EL (cell line): ENCODE measurements at places on chromosomes 7 and 10.
A peak's percentile ranks its signal among the peaks of the same experiment; 100 is the strongest.

- DNase-seq = no peak
Observed at GRCh38 chr7:26409661-26410547, 118.2 kb downstream of the SNX10 start.

DNA sequence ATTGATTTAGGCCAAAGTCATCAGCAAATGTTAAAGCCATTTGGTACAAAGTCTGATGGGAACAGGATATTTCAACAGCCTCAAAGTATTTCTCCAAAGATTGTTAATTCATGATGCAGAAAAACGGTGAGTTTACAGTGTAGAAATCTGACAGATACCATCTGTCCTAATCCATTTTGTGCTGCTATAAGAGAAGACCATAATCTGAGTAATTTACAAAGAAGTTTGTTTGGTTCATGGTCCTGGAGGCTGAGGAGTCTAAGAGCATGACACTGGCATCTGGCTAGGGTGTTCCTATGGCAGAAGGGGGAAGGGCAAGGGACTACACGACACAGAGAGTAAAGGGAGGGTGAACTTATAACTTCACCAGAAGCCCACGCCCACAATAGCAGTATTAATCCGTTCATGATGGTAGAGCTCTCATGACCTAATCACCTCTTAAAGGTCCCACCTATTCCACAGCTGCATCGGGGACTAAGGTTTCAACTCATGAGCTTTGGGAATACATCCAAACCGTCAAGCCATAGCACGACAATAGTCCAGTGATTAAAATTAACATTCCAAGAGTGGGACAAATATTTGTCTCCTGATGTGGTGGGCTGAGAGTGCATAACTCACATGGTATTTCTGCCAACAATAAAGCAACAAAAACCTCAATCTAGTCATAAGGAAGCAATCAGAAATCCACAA, 298.6 kb upstream of the AKR1E2 start:
- DNase-seq = peak; percentile 79

DNA sequence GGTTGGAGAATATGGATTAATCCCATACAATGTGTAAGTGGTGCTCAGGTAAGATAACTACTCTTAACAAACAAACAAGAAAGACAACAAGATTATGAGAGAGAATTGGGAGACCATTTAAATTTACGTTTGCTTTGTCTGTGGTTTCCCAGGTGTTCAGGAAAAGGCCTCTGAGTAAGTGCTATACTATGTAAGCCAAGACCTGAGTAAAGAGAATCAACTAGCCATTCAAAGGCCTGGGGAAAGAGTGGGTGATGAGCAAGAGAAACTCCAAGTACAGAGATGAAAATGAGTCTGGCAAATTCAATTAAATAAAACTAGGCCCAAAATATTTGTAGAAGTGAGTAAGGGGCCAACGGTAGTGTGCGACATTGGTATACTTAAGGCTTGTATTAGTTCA, 9.9 kb downstream of the CSTF2T start:
- no peak for DNase-seq

GRCh38 chr10:75042292-75042974, 69.0 kb upstream of the SAMD8 start:
- DNase-seq = peak; percentile 11

DNA sequence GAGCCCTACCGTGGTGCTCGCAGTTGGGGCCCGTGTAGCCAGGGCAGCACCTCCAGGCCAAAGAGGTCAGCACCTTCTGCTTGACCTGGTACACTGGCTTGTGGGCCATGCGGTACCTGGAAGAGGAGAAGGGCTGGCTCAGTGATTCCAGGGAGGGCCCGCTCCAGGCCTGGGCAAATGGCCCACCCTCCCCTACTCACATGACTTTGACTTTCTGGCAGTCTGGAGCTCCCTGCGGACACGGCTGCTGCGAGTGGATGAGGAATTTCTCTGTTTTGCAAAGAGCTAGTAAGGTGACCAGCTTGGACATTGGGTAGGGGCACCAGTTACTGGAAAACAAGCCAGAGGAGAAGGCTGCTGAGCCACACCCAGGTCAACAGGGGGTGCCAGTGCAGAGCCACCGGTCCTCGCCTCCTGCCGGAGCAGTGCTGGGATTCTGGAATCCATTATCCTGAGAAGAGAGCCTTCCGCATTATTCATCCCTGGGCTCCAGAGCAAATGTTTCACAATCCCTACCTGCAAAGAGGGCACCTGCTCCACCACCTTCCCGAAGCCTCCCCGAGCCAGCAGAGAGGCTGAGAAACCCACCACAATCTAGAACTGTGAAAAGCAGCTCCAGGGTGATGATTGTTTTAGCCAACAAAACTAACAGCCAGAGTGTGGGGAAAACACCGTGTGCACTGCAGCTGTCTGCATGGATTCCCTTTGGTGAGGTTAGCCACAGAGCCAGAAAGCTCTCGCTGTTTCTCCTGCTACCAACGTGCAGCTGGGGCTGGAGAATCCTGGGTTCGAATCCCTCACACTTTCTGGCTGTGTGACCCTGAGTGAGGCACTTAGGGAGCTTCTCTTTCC, 11.8 kb downstream of the MMRN2 start:
- no peak for DNase-seq

DNA sequence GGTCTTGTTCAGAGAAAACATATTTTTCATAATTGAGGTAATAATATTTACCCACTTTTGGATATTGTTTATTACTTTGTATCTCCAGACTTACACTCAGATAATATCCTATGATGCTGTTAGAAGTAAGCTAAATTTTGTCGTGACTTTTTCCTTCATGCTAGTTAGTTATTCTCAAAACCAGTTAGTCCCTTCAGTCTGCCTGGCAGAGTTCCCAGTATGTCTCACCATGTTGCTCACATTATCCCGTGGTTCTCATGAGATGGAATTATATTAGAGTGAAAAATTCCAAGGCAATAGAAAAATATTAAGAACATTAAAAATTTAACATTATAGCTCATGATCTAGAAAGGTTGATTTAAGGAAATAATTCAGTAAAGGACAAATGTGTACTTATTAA, 81.5 kb upstream of the SMIM30 start:
- DNase-seq = peak; percentile 66

DNA sequence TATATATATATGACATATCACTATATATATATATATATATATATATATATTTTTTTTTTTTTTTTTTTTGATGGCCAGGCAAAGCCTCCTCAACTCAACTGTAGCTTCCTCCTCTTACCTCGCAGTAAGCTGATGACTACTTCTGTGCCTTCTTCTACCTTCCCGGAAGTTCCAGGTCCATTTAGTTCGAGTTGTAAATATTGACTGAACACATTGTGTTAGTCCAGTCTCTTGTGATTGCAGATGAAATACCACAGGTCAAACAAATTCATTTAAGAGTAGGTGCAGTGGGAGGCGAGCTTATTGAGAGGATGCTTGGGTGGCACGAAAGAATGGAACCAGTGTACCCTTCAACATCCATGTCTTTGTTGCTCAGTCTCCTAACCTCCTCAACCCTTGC, 144.6 kb downstream of the ST7 start:
- no peak for DNase-seq

GRCh38 chr7:151825721-151826120, 51.2 kb downstream of the PRKAG2 start:
- no peak for DNase-seq

- DNase-seq = no peak
Observed at GRCh38 chr10:113983552-113983951, 60.1 kb upstream of the ADRB1 start.

DNA sequence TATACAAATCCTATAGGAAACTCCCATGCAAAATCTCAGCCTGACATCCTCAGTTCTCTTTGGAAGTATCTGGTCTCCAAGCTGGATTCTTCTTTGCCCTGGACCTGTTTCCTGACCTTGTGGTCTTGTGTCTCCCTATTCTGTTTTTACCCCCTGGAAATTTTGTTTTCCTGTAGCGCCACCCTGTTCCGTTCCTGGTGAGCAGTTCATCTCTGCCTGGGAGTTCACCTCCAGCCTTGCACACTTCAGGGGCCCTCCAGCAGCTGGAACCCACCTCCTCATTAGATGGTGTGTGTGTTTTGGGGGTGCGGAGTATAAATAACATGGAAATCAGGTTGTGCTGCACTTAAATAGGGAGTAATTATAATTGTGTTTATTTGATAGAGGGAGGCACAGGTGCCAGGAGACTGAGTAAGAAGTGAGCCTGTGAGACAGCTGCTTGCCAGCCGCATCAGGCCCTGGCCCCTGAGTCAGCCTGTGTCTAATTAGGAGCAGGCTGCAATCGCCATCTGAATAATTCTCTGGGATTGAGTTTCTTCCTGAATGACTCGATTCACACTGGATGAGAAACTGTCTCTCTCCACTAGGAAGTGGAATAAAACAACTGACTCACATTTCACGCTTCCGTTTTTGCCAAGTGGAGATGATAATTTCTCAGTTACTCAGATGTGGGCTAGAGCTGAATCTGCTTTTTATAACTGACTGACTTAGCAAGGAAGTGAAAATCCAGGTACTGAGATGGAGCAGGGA, 69.4 kb upstream of the HECTD2 start:
- peak; percentile 95 for DNase-seq

DNA sequence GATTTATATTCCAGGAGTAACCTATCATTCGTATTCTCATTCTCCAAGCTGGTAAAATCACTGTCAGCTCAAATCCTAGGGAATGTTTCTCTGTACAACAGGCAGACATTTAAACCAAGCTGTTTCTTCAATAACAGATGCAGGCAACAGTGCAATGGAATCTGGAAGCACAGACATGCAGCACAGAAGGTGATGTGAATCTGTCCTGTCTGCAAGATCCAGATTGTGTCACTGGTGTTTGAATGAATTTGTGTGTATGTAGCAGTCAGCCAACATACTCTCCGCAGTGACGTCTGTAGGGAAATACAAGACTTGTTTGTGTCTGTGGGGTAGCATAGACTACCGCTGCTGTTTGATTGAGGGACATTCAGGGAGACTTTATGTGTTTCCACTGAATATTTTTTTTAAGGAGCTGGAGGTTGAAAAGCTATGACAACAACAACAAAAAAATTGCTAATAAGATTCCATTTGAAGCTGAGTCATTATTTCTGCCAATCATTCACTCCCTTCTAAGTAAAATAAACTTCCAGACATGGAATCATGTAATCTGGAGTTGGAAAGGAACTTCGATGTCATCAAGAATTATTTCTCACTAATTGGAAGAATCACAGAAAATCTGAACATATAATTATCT, 122.9 kb upstream of the MYO3A start:
- no peak for DNase-seq

DNA sequence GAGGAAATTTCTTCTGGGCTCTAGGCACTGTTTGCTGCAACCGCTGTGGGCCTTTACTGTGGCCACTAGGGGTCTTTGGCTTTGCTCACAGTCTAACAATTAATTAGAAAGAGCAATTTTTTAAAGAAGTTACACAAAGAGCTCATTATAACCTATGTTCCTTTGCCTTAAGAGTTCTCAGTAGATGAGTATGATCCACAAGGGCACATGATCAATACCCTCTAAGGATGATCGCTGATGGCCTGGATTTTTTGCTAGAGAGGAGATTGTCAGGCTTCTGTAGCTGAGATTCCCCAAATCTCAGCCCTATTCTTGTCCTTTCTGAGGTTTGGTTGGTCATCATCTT, 80.8 kb upstream of the RHOBTB1 start:
- peak; percentile 26 for DNase-seq

DNA sequence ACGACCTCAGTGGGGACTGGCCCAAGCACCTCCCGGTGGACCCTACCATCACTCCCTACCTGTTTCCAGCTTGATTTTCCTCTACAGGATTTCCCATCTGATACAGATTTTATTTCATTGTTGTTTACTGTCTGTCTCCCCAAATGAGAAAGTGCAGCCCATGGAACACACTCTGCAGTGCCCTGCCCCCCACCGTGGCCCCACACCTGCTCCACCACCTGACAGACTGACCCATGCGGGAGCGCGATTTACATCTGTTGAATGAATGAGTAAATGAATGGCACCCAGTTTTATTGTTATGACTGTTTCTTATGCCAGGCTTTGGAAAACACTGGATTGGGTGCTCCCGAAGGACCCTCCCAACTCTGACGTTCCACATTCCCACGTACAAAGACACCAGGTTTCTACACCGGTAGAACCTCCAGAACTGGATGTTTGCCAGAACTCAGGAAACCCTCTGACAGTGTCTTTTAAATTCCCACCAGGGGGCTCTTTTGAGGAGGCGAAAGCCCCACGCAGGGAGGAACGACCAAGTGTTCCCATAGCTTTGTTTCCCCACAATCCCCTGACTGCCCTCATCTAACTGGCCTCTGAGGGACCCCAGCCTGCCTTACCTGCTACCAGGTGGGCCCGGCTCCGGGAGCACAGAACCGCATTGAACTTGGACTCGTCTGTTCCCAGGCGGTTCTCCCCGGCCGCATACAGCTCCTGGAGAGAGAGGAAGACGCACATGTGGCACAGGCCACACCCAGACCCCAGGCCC, 29.0 kb downstream of the PLAC9 start:
- DNase-seq = no peak

GRCh38 chr10:24731942-24732341, 8.3 kb upstream of the ARHGAP21 start:
- no peak for DNase-seq

DNA sequence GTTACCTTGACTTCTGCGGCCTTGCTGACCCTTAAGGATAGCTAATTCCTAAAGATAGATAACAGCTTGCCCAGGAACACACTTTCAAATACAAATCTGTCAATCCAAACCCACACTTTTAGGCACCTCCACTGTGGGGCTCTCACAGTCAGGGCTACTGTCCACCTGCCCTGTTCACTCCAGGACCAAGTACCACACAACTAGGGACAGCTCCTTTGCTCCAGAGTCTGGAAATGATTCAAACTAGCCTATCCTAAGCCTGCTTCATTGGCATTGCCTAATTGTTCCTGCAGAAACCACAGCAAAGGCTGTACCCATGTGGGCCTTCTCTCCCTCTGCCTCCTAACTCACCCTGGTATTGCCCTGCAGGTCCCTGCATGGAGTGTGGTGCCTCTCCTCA, 538.9 kb upstream of the IGFBP3 start:
- DNase-seq = no peak

DNA sequence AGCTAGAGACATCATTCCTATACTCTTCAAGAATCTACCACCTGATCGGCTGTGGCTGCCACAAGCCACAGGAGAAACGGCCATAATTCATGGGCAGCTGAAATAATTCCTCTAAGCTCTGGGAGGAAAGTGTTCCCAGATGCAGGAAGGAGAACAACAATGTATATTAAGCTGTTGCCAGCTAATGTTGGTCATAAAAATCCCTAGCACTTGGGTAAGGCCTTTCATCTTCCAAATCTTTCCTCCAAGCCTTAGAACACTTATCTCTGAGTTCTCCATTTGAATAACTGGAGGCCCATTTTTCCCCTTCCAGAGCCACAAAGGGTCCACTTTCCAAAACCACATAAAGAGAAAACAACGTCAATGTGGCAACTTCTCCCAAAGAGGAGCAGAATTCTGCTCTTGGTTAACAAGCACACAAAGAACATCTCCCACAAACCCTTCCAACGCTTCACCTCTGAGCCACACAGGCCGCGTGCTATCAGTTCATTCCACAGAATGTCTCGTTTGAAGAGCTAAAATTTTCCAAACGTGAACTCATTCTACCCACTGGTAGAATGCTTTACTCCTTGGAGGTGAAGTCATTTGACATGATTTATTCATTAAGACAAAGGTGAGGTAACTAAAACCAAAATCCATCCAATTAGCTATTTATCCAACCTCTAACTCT, 11.2 kb downstream of the KCNMA1 start:
- no peak for DNase-seq
